ENCODE measurements at places on chromosomes 6 and 20.
A peak's percentile ranks its signal among the peaks of the same experiment; 100 is the strongest.

GRCh38 chr20:43537921-43538877, 20.6 kb upstream of the SGK2 start:
- peak; percentile 38 for DNase-seq

GRCh38 chr6:96582436-96582835, 19.5 kb downstream of the FHL5 start:
- DNase-seq = no peak

DNA sequence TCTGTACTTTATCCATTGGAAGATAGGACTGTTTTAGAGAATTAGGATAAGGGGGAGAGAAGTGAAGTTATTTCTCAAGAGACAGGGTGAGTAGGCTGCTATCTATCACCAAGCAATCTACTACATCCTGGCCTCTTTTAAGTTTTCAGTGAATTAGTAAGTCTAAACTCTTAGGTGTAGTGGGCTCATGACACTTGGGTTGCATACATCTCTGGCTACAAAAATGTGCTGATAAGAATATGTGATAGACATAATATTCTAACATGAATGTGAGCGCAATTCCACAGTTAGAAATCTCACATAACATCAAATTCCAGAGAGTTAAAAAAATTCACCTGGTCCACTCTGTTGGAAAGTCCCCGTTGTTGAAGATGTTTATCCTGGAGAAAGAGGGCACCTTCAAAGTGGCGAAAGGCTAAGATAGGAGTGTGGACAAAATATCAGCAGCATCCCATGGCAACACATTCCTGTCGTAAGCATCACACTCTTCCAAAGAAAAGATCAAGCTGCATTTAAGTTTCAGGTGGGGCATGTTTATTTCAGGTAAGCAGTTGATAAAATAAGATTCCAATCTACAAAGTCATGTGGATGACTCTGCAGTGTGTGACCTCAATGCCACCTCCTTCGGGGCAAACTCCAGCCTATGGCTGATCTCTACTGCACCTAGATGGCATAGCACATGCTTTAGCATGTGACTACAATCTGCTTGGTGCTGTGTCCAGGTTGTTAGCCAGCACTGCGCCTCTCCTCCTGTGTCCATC, 111.7 kb upstream of the NEDD9 start:
- no peak for DNase-seq

- no peak for DNase-seq
These were observed 29.2 kb downstream of the TFAP2A start for GRCh38 chr6:10385524-10386132.

DNA sequence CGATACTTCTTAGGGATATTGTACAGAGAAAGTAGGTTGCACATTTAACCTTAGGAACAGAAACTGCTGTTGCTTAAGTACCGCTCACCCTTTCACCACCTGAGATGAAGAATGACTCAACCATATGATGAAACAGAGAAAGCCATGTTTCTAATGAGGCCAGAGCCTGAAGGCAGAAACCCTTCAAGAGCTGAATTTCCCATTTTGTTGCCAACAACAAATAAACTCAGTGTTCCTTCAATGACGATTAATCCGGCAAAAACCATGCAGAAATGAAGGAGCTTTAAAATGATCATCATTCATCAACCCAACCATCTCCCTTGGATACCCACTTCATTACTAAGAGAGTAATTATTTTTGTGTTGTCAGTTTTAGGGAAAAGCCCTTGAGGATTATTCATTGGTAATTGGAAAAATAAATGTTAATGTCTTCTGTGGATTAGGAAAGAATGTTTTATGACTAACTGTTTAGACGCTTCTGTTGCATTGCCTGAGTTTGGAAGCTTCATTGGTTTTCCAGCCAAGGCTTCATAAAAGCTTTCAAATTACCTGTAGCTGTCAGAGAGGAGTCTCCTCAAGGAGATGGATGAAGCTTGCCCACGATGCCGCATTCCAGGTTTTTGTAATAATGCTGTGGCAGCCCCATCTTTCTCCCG, 112.1 kb upstream of the IYD start:
- no peak for DNase-seq

- no peak for DNase-seq
These were observed 72.2 kb downstream of the RPP40 start for GRCh38 chr6:4931530-4932227.

GRCh38 chr6:108652375-108652774, 91.7 kb downstream of the FOXO3 start:
- no peak for DNase-seq

- no peak for DNase-seq
These were observed 334.4 kb downstream of the TFAP2B start for GRCh38 chr6:51153109-51153508.

GRCh38 chr6:56650191-56650590, 7.5 kb upstream of the DST start:
- DNase-seq = no peak

DNA sequence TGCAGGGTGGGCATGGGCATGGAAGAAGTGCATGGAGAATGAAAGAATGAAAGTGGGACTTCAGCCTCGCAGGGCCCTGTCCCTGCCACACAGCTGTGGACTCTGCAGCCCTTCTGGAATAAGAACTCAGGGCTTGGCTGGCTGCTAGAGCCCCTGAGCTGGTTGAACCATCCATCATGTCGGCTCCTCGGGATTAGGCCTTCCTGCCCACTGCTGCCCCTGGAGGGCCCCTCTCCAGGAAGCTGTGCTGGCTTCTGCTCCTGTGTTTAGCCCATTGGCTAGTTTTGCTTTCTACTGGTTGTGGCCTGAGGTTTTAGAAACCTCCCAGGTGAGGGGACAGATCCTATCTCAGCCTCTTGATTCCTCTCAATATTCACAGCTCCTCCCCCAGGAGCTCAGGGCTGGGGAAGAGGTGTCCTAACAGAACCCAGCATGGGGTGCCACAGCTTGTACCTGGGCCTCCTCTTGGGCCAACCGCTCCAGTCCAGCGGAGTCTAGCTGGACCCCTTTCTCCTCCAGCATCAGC, 7.9 kb downstream of the AARS2 start:
- no peak for DNase-seq

- DNase-seq = no peak
These were observed 11.7 kb downstream of the TOMM34 start for GRCh38 chr20:44948513-44948912.

DNA sequence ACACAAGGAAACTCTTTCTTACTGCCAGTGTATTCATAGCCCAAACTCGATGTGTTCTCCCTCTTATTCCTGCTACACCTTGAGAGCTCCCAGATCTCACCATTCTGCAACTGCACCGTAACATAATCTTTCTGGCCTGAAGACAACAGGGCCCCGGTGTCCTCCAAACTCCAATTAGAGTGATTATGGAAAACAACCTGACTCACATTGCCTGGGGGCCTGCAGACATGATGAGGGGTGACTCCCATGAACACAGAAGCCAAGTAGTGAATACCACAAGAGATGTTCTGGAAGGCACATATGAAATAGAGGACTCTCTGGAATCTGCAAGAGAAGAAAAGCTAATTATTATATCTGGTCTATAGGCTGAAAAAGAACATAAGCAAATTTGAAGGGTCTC, 19.7 kb downstream of the SLC22A16 start:
- DNase-seq = no peak

DNA sequence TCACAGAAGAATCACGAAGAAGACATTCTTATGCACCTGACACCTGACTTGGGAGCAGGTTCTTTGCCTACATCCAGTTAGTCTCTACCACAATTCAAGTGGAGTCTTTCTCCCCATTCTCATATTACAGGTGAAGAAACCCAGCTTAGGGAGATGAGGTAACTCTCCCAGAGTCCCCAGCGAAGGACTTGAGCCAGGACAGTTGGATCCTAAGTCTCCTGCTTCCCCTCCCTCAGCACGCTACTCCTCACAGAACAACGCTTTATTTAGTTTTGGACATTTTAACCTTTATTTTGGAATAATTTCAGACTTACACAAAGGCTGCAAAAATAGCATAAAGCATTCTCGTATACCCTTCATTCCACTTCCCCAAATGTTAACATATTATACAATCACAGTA, 824 bp upstream of the CSTL1 start:
- no peak for DNase-seq

GRCh38 chr6:167870321-167870720, 43.6 kb downstream of the AFDN start:
- DNase-seq = no peak

- no peak for DNase-seq
These were observed 46.2 kb upstream of the BCLAF1 start for GRCh38 chr6:136335736-136336363.

DNA sequence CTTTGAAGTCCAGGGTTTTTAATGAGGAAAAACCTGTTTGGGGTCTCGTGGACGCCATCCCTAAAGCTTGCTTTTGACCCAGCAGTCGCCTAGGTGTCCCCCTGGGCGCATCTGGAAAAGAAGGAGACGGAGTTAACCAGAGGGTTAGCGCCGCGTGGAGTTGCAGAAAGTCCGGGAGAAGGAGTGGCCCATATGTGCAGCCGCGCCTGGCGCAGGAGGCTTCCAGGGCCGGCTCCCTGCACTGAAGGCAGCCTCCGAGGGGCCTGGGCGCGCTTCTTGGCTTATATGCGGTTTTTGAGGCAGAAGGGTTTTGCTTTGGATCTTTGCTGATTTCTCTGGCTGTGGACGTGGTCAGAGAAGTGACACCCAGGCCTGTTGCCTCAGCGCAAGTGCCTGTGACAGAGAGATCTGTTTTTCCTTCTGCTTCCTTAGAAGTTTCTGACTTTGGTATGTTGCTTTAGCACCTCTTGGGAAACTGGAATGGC, 987 bp downstream of the TMEM181 start:
- peak; percentile 14 for DNase-seq

GRCh38 chr6:143806282-143807102, 36.6 kb upstream of the LTV1 start:
- DNase-seq = no peak

DNA sequence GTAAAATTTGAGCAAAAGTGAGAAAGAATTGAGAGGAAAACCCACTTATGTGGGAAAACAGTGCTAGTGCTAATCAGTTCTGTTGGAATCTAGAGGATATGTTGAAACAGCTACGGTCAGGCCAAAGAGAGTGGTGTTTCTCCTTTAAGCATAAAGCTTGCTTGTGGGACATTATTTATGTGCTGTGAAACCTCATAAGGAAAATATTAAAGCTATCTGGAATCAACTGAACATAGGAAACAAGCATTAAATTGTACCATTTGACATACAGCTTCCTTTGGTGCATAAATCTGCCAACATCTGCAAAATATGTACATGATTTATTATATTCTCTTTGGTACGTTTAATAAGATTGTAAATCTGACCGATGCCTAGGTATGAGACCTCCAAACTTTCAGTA, 182.5 kb upstream of the PDE10A start:
- DNase-seq = no peak
